Neural progenitor cell (in vitro differentiated cells): ENCODE measurements at places on chromosomes 1 and 21.

DNA sequence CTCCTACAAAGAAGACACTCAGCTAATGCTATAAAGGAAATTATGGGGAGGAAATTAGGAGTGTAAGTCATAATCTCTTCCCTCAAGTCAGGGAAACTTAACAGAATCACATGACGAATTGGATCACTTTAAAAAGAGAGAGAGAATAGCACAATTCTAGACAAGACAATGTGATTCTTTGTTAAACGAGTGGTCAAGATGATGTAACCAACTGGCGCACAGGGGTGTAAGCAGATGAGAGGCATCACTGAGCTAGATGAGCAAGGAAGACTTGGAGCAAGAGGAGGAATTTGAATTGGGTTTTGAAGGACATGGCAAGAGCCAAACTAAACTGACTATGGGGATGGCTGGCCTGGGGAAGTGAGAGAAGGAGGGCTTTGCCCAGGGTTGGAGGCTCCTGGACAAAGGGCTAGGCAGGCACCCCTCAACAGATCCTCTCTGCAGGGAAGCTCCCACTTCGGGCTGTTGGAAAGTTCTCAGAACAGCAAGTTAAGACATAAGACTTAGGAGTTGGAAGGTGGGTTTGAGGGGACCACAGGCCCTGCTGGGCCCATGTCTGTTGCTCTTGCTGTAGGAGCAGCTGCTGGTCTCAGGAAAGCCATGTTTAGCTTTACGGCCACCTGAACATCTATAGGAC is 123.9 kb upstream of the GRIK3 start:
- no peak for DNase-seq

DNA sequence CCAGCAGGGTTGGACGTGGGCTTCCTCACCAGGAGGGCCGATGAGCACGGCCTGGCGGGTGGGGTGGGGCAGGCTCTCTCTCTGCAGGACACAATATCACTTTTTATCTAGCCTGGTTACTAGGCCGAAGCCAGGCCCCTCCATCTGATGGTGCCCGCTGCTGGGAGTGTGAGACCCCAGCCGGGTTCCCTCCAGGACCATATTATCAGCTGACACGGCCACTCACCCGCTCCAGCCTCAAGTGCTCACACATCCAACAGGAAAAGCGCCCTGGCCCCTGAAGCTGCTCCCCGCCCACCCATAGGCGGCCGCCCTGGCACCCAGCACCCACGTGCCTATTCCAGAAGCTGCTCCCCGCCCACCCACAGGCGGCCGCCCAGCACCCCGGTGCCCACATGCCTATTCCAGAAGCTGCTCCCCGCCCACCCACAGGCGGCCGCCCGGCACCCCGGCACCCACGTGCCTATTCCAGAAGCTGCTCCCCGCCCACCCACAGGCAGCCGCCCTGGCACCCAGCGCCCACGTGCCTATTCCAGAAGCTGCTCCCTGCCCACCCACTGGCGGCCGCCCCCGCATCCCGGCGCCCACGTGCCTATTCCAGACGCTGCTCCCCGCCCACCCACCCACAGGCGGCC is 5.0 kb downstream of the SLC19A1 start:
- no peak for DNase-seq

GRCh38 chr1:90834354-90834885 is 117.3 kb upstream of the BARHL2 start:
- DNase-seq = no peak

DNA sequence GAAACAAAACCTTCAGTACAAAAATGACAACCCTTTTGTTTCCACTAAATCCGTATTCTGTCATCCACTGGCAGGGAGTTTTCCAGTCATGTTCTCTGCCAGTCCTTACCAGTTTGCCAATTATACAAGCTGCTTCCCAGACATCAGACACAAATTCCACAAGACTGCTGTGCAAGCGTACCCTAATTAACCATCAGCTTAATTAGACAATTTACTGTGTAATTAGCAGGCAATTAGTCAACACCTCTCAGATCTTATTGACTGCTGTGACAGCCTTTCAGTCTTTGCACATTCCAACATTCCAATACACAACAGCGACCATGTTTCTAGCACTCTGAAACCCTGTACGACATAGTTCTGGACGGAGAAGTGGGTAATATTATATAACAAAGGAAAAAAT is 420.1 kb downstream of the DPYD start:
- peak; percentile 73 for DNase-seq

GRCh38 chr21:15653710-15654109 is 76.1 kb upstream of the USP25 start:
- DNase-seq = no peak

GRCh38 chr1:211259638-211260126 is 516 bp downstream of the RCOR3 start:
- no peak for DNase-seq

DNA sequence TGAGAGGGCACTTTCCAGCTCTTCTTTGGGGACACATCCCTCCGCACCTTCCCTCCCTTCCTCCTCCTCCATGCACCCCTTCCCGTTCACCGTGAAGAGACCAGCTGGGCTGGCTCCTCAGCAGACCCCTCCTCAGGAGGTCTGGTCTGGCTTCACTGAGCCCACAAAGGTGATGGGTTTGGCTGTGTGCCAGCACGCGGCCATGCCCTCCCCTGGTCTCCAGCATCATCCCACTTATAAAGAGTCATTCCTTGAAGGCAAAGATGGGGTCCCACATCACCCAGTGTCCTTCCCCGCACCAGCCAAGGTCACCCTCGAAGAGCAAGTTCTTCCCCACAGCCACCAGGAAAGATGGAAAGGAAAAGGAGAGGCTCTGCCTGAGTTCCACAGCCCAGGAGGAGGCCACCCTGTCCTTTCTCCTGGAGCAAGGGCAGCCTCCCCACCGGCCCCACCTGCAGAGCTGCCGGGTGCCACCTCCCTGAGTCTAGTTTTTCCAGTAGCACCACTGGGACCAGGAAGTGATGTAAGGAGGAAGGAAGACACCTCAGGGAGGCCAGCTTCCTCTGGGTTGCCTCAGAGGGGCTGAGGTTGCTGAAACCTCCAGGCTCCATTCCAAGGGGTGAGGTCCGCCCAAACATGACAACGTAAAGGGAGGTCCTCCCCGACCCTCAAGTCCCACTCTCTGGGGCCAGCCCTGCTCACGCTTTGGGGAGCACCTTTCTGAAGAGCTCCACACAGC is 32.7 kb downstream of the RIPK4 start:
- no peak for DNase-seq

GRCh38 chr21:39715804-39716397 is 29.1 kb upstream of the IGSF5 start:
- DNase-seq = peak; percentile 72

DNA sequence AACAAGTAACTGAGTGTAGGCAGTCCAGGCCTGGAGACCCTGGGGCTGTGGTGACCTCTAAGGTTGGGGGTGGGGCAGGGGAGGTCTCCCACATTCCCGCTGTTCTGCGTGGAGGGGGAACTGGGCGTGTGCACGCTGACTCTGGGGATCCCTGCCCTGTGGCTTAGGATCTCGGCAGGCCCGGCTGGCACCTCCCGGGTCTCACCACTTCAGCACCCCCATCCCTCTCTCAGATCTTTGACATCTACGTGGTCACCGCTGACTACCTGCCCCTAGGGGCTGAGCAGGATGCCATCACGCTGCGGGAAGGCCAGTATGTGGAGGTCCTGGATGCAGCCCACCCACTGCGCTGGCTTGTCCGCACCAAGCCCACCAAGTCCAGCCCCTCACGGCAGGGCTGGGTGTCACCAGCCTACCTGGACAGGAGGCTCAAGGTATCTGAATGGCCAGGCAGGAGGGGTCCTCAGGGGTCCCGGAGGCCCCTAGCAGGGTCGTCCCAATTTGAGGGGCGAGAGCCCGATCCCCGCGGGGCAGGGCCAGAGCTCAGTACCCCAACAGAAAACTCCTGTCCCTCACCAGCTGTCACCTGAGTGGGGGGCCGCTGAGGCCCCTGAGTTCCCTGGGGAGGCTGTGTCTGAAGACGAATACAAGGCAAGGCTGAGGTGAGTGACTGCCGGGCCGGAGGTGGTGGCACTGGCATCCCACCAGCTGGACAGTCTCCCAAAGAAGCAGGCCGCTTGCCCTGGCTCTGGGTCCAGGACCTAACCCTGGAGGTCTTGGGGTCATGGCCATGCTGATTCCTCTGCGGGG is 68.7 kb downstream of the TRIM11 start:
- no peak for DNase-seq
